ENCODE measurements at places on chromosomes 2 and 18.

DNA sequence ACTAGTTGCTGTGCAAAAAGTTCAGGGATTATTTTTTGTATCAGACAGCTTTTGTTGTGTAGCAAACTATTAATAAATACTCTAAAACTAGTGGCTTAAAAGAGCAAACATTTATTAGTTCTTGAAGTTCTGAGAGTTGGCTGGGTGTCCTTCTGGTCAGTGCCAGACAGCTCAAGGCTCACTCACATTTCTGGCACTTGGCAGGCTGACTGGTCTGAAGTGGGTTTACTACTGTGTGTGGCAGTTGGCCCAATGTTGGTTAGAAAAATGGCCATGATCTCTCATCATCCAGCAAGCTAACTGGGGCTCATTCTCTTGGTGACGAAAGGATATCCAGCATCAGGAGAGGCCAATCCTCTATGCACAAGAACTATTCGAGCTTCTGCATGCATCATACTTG lies 71.4 kb upstream of the ZNF385B start:
- H3K4me1 ChIP-seq = peaks cover 2% of the 10 kb centered on the region
- H3K4me3 ChIP-seq = no peak overlapping the region
- no peak overlapping the region for H3K27ac ChIP-seq
- H3K36me3 ChIP-seq = no peaks in the 10 kb centered on the region
- no peak for DNase-seq

- H3K4me3 ChIP-seq = no peak overlapping the region
- DNase-seq = no peak
- H3K27ac ChIP-seq = no peak overlapping the region
- no peaks in the 10 kb centered on the region for H3K36me3 ChIP-seq
- no peaks in the 10 kb centered on the region for H3K27me3 ChIP-seq
These were observed 232.8 kb downstream of the CCDC85A start for GRCh38 chr2:56416500-56417176.

DNA sequence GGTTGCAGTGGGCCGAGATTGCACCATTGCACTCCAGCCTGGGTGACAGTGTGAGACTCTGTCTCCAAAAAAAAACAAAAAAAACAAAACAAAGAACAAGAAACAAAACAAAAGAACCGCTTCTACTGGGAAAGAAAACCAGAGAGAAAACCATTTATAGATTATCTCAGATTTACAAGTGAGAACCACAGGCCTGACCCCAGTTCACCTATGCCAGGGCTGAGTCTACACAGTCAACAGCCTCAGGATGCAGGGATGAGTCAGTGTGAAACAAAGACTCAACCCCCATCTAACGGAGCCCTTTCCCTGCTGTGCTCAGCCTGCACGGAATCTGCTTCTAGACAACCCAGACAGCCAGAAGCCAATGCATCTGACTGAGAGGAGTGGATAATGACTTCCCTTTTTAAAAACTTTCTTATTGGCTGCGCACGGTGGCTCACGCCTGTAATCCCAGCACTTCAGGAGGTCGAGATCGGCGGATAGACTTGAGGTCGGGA lies 25.5 kb upstream of the YWHAQ start:
- DNase-seq = no peak
- no peak overlapping the region for H3K27ac ChIP-seq
- no peaks in the 10 kb centered on the region for H3K27me3 ChIP-seq
- H3K4me3 ChIP-seq = no peak overlapping the region
- H3K4me1 ChIP-seq = no peaks in the 10 kb centered on the region

DNA sequence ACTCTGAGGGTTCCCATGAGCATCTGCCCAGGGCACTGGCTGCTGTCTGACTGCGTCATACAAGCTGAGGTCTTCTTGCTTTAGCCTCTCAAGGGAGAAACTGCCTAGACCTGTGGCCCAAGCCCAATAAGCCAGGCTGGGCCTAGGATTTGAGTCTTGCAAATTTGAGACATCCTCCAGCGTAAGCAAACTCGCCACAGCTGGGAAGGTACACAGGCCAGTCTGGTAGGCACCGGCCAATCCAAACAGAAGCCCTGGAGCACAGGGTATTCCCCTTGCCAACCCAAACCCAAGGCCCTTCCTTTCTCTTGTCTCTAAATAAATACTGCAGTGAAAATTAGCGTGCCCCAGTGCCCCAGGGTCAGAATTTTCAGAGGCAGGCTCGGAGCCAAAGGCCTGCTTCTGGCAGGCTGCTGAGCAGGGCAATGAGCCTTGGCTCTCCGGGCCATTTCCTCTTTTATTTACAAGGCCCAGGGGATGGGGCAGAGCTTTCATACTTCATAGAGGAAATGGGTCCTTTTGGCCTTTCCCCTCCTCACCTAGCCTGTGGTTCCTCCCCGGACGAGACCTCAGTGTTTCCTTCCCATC lies 33.3 kb downstream of the POLR1A start:
- no peak overlapping the region for H3K4me3 ChIP-seq
- peaks cover 24% of the 10 kb centered on the region for H3K36me3 ChIP-seq
- no peak overlapping the region for H3K27ac ChIP-seq
- no peaks in the 10 kb centered on the region for H3K4me1 ChIP-seq
- H3K27me3 ChIP-seq = no peaks in the 10 kb centered on the region

DNA sequence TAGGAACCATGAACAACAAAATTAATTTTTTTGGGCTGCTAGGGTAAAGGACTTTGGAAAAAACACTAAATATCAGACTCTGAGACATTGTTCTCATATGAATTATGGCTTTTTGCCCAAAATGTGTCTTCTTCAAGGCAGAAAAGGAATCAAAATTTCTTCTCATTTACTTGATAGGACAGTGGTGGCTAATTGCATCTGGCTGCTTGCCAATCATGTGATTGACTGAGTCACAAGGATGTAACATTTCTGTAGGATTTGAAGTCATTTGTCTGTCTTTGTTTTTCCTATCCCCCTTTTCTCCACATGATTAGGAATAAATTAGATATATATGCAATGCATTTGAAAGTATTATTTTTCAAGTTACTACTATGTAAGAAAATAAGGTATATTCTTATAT lies 130.2 kb downstream of the SLC4A10 start:
- H3K4me1 ChIP-seq = no peaks in the 10 kb centered on the region
- H3K4me3 ChIP-seq = no peak overlapping the region
- no peaks in the 10 kb centered on the region for H3K36me3 ChIP-seq
- H3K27me3 ChIP-seq = no peaks in the 10 kb centered on the region

DNA sequence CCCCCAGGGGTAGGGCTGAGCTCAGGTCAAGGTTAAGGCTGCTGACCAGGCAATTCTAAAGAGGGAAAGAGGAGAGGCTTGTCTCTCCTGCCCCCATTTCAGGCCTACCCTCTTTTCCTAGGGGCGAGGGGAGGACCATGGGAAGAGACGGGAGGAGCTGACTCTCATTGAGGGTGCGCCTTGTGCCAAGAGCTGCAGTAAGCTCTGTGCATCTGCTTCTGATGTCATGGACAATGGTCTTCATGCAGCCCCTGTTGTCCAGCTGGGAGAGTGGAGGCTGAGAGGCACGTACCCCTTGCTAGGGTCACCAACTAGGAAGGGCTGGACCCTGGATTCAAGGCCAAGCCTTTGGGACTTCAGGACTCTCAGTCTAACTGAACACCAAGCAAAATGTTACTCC lies 45.2 kb downstream of the PTGR3 start:
- H3K27me3 ChIP-seq = no peaks in the 10 kb centered on the region
- H3K36me3 ChIP-seq = no peaks in the 10 kb centered on the region
- no peak for DNase-seq
- H3K27ac ChIP-seq = no peak overlapping the region
- H3K4me3 ChIP-seq = no peak overlapping the region

Measured in H1 (cell line).